ENCODE measurements at places on chromosomes 3 and 15.

DNA sequence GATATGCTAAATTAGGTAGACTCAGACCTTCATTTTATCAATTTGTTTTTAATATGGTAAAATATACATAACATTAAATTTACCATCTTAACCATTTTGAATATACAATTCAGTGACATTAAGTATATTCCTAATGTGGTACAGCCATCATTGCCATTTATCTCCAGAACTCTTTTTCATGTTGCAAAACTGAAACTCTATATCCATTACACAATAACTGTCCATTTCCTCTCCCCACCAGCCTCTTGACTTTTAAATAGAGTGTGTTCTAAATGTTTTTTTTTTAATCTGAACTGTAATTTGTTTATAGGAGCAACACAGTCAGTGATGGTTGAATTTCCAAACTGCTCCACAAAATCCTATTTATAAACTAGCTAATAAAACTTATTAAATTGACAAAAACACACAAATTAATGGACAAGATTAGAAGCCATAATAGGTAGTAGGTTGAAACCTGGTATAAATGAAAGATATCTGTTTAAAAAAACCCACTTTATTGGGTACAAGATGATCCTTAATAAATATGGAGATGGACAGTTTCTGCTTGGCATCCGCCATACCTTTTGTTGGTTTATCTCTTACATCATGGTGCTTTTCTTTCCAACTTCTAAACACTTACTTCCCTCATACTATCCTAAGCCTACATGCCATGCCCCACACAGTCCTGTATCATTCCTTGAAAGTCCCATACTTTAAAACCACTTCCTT lies 142.4 kb downstream of the ZPLD1 start:
- DNase-seq: no peak
- H3K27me3 ChIP-seq: peaks cover 23% of the 10 kb centered on the region
- H3K4me1 ChIP-seq: no peaks in the 10 kb centered on the region
- H3K36me3 ChIP-seq: no peaks in the 10 kb centered on the region
- H3K27ac ChIP-seq: no peak overlapping the region
- no peak overlapping the region for H3K4me3 ChIP-seq

DNA sequence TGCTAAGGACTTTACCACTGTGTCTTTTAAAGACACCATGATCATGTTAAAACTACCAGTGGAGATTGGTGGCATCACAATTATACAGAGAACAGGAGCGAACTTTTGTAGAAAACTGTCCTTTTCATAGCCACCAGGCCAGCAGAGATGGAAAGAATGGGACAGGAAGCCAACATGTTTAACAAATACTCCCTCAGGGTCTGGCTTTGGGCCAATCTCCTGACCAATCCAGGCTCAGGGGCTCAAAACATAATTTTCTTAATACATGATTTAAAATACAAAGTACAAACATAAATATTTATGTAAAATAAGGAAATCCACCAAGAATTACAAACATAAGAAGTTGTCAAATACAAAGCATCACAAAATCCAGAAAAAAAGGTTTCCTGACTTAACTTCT lies 266.0 kb downstream of the VPS13C start:
- peak; percentile 54 for DNase-seq
- no peak overlapping the region for H3K4me3 ChIP-seq
- H3K36me3 ChIP-seq: no peaks in the 10 kb centered on the region
- peaks cover 12% of the 10 kb centered on the region for H3K4me1 ChIP-seq
- no peaks in the 10 kb centered on the region for H3K27me3 ChIP-seq
- peak overlapping the region; percentile 5 for H3K27ac ChIP-seq

DNA sequence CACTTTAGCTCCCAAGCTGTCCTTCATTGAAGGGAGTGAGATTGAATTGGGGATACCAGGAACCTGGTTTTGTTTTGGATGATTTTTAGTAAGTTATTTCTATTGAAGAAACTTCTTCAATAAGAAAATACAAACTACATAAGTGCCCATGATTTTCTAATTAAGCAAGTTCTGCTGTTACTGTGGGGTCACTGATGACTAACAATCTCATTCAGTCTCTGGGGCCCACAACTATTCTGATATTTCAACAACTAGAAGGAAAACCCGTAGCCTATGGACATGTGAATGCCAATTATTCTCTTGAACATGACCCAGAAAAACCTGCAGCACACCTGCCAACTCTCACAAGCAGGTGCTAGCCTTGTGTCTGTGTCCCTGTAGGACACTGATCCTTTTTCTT lies 184.6 kb downstream of the DCLK3 start:
- H3K27ac ChIP-seq: no peak overlapping the region
- H3K27me3 ChIP-seq: no peaks in the 10 kb centered on the region
- no peaks in the 10 kb centered on the region for H3K36me3 ChIP-seq
- no peak for DNase-seq
- H3K4me1 ChIP-seq: no peaks in the 10 kb centered on the region
- no peak overlapping the region for H3K4me3 ChIP-seq

DNA sequence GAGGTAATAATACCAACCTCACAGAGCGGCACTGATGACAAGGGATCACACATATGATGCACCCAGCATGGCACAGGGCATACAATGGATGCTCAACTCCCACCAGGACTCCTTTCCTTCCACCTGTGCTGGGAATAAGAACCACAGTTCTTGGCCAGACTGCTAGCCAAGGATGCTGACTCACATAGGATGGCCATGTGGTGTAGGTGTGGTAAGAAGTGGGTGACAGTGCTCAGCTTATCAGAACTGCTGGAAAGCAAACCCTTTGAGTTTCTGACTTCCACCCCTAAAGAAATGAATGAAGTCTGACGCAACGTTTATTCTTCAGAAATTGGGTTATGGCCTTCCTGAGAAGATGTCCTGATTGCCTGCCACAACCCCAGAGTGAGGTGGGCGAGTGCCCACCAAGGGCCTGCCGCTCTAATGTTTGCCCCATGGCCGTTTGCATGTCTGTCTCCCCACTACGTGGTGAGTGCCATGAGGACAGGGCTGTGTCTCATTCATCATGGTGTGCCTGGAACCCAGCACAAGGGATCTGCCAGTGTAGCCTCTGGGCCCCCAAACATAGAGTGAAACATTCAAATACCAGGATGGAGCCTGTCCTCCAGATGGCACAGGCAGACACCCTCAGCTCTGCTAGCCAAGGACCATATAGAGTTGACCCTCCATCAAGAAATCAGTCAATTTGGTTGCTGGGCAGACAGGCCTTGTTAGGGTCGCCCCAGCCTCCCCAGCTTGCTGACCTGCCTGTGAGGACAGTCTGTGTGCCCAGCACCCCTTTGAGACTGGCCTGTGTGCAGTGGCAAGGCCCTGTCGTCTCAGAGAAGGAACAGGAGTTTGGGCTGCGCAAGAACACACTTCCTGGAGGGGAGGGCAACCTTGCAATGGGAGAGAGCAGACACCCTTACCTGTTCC lies 57.6 kb upstream of the SLCO2A1 start:
- no peak overlapping the region for H3K4me3 ChIP-seq
- no peaks in the 10 kb centered on the region for H3K27me3 ChIP-seq
- no peaks in the 10 kb centered on the region for H3K36me3 ChIP-seq
- no peaks in the 10 kb centered on the region for H3K4me1 ChIP-seq
- peak; percentile 36 for DNase-seq
- H3K27ac ChIP-seq: no peak overlapping the region

DNA sequence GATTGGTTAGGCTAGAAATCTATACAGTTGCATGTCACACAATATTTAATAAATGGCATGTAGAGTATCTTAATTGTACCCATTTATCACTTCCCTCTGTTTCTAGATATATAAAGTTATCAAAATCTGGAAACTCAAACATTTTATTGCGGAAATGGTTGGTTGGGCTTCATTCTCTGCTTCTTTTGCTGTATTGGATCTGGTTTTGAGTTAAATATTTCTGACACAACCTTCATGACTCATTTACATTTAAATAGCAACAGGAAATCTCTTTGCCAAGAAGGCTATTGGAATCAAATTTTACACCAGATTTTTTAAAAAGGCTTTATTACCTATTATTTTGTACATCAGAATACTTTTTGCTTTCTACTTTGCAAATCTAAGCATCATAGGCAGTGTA lies 153.8 kb downstream of the EBLN2 start:
- DNase-seq: no peak
- H3K27ac ChIP-seq: no peak overlapping the region
- no peaks in the 10 kb centered on the region for H3K27me3 ChIP-seq
- H3K4me3 ChIP-seq: no peak overlapping the region
- no peaks in the 10 kb centered on the region for H3K4me1 ChIP-seq

DNA sequence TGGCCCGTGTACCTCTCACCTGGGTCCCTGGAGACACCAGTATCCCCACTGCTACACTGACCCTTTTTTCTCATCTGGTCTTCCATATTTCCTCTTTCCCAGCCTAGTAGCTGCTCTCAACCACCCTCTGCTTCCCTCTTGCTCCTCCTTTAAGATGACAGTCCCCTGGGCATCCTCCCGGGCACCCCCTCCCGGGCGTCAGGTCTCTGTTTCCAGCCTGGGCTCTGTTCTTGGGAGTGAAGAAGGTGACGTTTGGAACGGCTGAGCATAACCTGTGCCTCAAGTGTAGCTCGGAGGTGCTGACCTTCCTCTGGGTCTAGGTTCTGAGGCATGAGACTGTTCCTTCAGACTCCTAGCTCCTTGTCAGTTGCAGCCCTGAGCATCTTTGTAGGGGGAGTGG lies 101.2 kb downstream of the VGLL4 start:
- no peak overlapping the region for H3K4me3 ChIP-seq
- DNase-seq: no peak
- no peaks in the 10 kb centered on the region for H3K4me1 ChIP-seq
- H3K27me3 ChIP-seq: no peaks in the 10 kb centered on the region
- H3K27ac ChIP-seq: no peak overlapping the region
- H3K36me3 ChIP-seq: peaks cover 16% of the 10 kb centered on the region

GRCh38 chr3:170358042-170359010 lies 811 bp downstream of the SKIL start:
- H3K27me3 ChIP-seq: no peaks in the 10 kb centered on the region
- peak; percentile 53 for DNase-seq
- H3K27ac ChIP-seq: peak overlapping the region; percentile 99
- H3K4me1 ChIP-seq: peaks cover 12% of the 10 kb centered on the region

DNA sequence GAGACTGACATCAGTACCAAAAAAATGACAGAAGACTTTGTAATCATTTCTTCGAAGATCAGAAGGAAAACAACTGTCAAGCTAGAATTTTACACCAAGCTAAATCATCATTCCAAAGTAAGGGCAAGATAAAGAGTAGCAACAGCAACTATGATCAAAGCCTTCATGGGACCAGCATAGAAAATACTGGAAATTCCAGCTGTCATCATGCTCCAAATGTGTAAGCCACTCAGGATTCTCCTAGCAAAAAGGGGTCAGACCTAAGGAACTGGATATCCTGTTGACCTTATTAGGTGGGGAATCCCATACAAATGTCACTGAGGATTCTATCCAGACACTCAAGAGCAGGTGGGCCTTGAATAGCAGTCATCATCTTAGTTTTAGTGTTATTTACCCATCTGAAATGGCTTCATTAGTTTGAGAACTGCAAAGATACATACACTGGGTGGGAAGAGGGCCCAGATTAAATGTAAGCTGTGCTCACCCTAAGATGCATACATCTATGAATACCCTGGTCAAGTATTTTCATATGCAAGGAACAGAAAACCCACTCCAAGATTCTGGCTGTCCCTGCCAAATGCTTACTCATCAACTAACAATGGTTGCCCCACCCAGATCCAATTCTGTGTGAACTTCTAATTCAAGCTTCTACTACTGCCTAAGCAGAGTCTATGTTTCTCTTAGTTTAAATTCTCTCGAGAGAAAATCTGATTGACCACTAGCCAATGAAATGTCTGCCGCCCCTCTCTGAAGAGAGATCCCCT lies 33.5 kb downstream of the CLDN18 start:
- H3K27ac ChIP-seq: peak overlapping the region; percentile 17
- peaks cover 22% of the 10 kb centered on the region for H3K4me1 ChIP-seq
- H3K27me3 ChIP-seq: no peaks in the 10 kb centered on the region

- peaks cover 27% of the 10 kb centered on the region for H3K4me1 ChIP-seq
- no peak overlapping the region for H3K4me3 ChIP-seq
- H3K36me3 ChIP-seq: no peaks in the 10 kb centered on the region
- no peaks in the 10 kb centered on the region for H3K27me3 ChIP-seq
- DNase-seq: peak; percentile 35
Measured at GRCh38 chr3:112372396-112372795, 39.4 kb downstream of the CD200 start.

DNA sequence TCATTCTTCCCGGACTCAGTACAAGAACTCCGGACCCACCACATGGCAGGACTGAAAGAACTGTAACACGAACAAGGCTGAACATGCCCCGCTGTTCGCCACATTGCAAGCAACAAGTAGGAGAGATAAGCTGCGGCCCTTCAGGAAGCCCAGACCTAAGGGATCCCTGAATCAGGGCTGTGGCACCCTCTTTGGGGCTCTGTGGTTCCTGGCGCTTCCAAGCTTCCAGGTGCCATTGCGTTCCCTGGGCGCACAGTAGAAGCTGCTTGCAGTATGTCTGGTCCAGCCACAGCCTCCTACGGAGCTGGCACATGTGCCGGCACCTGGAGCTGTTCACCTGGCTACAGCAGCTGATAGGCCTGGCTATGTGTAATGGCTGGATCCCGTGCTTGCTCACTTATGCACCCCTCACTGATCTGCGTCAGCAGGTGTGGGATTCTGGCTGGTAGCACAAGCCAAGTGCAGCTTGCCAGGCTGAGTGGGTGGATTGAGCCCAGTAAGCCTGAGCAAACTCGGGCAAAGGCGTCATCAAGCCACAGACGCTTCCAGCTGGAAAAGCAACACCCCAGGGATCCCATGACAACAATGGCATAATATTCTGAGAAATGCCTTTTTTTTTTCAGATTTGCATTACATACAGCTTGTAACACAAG lies 748.6 kb upstream of the GBE1 start:
- H3K4me3 ChIP-seq: no peak overlapping the region
- no peaks in the 10 kb centered on the region for H3K36me3 ChIP-seq
- DNase-seq: no peak
- H3K27ac ChIP-seq: no peak overlapping the region
- no peaks in the 10 kb centered on the region for H3K4me1 ChIP-seq

DNA sequence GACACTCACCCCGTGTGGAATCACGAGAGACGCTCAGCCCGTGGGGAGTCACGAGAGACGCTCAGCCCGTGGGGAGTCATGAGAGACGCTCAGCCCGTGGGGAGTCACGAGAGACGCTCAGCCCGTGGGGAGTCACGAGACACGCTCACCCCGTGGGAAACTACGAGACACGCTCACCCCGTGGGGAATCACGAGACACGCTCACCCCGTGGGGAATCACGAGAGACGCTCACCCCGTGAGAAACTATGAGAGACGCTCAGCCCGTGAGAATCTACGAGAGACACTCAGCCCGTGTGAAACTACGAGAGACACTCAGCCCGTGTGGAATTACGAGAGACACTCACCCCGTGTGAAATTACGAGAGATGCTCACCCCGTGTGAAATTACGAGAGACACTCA lies 49.8 kb downstream of the ADAMTS17 start:
- H3K36me3 ChIP-seq: peaks cover 6% of the 10 kb centered on the region
- H3K27me3 ChIP-seq: no peaks in the 10 kb centered on the region
- peaks cover 11% of the 10 kb centered on the region for H3K4me1 ChIP-seq
- no peak for DNase-seq
- H3K27ac ChIP-seq: no peak overlapping the region
- H3K4me3 ChIP-seq: no peak overlapping the region

- DNase-seq: no peak
- no peaks in the 10 kb centered on the region for H3K4me1 ChIP-seq
- no peak overlapping the region for H3K27ac ChIP-seq
- peaks cover 12% of the 10 kb centered on the region for H3K27me3 ChIP-seq
Measured at GRCh38 chr3:44160818-44161217, 80.9 kb upstream of the TOPAZ1 start.

Data from MCF 10A (cell line).